CD8-positive, alpha-beta memory T cell (primary cell): ENCODE measurements at places on chromosomes 5 and 9.

- DNase-seq = no peak
Measured at GRCh38 chr9:109908459-109909390, 128.7 kb downstream of the PALM2AKAP2 start.

DNA sequence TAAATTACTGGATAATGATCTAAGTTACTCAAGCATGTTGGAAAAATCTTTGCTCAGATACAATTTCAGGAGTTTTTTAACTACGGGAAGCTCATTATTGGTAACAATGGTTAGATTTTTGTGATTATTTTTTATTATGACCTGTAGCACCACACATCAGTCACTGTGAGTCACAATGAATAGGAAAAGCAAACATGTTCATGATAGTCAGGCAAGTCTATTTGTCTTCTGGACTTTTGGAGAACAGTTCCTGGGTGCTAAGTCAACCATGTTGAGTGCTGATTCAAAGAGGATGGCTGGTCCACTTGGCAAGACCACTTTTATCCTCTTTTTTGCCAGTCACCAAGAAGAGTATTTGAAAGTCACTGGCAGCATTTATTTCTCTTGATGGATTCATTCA, 403.2 kb downstream of the KIF4B start:
- DNase-seq = no peak

DNA sequence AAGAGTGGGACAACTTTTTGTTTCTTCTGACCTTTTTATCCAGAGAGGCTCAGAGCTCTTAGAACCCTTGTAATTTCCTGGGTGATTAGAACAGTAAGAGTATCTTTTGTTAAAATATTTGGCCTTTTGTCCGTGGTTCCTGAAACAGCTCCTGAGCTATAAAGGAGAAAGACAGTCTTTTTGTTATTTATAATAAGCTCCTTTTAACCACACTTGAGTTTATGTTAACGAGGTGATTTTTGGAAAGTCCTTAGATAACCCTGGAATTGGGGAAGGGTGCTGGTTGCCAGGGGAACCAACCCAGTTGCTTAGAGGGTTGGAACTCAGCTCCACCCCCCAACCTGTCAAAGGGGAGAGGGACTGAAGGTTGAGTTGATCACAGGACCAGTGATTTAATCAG, 4.8 kb downstream of the ZNF483 start:
- DNase-seq = no peak

GRCh38 chr5:138663009-138663408, 87.8 kb upstream of the HSPA9 start:
- peak; percentile 57 for DNase-seq

- no peak for DNase-seq
Measured at GRCh38 chr5:128303593-128303992, 220.0 kb downstream of the SLC12A2 start.

GRCh38 chr5:148443998-148444397, 60.2 kb downstream of the FBXO38 start:
- no peak for DNase-seq

DNA sequence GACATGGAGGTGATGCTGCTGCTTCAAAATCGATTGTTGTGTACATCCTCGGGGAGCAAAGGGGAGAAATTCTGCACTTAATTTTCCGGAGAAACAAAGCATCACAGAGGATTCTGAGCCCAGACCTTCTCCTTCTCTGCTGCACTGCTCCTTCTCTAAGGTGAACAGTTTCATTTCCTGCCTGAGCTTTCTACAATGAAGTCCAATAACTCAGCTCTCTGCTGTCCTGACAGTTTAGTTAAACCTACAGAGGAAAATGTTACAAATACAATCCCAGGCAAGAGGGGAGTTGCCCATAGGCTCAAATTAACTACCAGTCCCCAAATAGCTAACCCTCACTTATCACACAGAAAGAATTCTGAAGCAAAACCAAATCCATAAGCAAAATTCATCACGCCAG, 206.3 kb downstream of the EFNA5 start:
- DNase-seq = no peak

GRCh38 chr5:154603953-154604679, 126.1 kb upstream of the HAND1 start:
- DNase-seq = no peak

DNA sequence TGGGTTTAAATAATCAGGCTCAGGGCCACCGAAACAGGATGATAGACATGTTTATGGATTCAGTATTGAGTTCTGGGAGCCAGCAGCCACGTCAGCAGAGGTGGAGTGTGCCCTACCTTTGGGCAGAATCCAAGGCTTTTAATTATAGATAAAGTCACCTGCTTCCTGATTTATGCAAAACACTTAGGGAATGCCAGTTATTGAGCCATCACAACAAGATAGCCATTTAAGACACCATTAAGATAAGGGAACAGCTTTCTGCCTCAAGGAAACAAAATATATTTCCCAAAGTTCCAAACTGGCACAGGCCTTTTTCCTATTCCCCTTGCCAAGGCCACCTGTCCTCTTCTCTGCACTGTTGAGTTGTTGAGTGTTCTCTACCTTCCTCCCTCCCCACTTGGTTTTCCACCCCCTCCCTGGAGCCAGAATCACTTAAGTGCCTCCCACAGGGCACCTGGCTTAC, 2.4 kb downstream of the CCL28 start:
- no peak for DNase-seq

DNA sequence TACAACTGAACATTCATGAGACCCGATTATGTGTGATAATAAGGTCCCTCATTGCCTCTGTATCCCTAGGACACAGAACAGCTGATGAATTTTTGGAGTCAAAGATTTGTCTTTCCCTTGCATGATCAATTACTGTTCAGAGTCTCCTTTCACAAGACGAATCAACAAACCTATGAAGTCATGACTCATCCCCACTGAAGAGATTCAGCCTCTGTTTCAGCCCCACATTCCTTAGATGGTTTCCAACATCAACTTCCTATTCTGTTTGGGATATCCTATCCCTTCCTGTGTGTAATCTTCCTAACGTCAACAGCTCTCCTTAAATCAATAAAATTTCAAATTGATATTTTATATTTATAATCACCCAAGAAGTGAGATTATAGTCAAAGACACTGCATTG, 199.0 kb downstream of the DNAH5 start:
- DNase-seq = no peak

- DNase-seq = no peak
Measured at GRCh38 chr5:174347183-174347582, 301.7 kb downstream of the NSG2 start.

GRCh38 chr5:10317825-10318682, 10.4 kb upstream of the CMBL start:
- DNase-seq = no peak

- no peak for DNase-seq
Measured at GRCh38 chr5:28190011-28190410, 1151.6 kb upstream of the CDH9 start.

DNA sequence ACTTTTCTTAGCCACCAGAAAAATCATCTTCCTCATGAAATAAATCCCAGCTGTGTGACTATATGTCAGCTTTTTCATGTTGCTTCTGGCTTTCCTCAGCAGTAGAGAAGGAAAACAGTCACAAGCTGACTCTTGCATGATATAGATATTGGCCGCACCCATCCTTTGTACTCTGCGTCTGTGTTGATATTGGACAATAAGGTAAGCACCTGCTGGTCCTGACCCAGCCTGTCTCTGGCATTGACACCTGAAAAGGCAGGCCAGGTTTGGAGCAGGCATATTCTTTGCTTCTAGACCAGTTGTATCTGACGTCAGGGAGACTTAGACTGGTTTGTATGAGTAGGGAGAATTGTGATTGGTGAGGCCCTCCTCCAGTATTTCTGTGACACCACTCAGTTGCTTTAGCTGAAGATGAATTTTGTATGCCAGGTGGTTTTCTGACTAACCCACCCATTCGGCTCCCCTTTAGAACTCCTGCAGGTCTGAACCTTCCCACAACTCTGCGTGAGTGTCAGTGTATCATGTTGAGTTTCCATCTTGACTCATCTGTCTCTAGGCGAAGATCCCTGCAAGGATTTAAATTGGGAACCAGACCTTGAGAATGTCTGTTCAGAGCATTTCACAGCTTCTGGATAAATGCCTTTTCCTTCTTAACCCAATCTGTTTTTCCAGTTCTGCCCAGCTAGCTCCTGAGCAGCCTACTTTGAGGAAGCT, 151.2 kb upstream of the RUSC2 start:
- DNase-seq = no peak

DNA sequence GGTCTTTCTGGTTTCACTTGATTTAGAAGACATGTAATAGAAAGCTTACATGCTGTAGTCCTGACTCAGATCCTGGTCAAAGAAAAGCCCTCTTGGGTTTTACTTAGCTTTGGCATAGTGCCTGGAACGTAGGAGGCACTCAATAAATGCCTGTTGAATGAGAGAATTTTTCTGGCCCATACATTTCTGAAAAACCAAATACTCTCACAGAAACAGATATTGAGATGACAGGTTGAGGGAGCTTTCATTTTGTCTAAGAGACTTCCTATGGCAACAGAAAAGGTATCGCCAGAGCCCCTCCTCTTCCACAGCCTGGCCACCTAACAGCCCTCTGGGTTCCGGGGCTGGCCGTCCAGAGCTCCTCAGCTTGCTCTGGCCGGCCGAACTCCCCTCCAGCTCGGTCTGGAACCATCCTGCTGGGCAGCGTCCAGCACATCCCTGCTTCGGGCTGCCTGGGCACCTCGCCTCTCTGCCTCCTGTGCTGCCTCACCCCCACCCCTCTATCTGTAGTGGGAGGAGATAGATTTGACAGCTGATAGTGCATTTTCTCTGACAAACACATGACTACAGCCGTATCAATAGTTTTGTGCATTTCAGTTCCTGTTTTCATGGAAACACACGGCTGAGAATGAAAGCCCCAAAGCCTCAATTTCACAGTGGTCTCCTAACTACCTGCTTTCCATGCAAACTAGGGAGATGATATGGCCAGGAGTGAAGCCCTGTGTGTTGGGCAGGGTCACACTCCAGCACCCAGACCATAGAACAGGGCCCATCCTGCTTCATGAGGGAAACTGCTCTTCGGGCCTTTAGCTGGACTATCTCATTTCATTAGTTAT, 1.1 kb downstream of the IL4 start:
- no peak for DNase-seq

- DNase-seq = no peak
Measured at GRCh38 chr9:69923972-69924371, 103.4 kb downstream of the CFAP95 start.

GRCh38 chr5:169173372-169173771, 127.6 kb downstream of the SLIT3 start:
- DNase-seq = no peak
